T-helper 22 cell (primary cell): ENCODE measurements at places on chromosomes 13 and 19.

DNA sequence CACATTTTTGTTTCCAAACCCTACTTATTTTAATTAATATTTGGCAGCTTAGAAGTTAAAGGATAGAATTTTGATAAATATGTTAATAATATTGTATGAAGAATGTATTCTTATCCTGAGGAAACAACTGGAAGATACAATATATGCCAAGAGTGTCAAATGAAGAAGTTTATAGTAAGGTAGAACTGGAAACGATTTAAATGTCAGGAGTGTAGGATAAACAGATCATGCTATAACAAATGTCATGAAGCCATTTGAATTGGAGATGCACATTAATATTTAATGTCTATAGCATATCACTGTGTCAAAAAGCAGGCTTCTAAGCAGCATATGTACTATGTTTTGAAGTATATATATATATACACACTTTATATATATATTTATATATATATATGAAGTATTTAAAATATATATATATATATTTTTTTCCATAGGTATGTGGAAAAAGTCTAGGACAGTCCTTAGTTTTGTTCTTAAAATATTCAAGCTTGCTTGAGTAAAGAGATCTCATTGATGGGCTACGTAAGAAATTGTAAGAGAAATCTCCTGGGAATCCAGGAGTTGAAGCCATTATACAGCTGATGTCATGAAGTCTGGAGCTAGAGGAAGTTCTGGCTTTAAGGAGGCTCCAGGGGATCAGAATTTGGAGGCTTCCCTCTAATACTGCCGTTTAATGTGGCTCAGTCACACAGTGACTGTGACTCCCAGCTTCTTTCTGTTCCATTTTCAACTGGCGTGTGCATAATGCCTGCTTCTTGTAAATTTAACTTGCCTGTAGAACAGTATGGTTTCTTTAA is 79.9 kb upstream of the MYCBP2 start:
- DNase-seq: no peak

GRCh38 chr13:78597602-78597932 is 5.8 kb downstream of the POU4F1 start:
- no peak for DNase-seq

DNA sequence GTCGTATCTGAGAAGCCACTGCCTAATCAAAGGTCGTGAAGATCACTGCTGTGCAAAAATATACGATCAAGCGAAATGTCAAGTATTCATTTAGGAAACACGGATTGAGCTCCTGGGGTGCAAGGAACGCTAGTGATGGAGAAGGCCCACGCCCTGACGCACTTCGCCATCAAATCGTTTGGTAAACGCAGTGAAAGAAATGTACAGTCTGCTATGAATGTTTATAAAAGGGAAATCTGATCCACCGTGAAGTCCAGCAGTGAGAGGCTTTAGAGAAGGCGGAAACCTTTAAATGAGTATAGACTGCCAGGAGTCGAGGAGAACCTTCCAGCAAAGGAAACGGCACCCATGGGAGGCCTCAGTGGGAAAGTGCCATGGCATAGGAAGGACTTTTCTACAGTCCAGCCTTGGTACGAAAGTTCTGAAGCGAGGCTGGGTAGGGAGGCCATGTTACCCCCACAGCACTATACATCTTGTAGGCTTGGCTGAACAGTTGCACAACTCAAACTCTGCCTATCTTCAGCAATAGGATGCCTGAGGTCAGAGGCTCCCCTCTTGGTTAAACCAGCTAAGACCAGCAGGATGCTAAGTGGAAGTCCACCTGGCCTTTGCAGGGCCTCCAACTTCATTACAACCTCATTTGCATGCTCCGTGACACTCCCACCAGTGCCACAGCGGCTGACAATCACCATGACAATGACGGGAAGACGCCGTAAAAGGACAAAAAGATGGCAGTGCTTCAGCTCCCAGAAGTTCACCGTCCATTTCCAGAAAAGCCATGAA is 20.4 kb downstream of the PCID2 start:
- DNase-seq: no peak

DNA sequence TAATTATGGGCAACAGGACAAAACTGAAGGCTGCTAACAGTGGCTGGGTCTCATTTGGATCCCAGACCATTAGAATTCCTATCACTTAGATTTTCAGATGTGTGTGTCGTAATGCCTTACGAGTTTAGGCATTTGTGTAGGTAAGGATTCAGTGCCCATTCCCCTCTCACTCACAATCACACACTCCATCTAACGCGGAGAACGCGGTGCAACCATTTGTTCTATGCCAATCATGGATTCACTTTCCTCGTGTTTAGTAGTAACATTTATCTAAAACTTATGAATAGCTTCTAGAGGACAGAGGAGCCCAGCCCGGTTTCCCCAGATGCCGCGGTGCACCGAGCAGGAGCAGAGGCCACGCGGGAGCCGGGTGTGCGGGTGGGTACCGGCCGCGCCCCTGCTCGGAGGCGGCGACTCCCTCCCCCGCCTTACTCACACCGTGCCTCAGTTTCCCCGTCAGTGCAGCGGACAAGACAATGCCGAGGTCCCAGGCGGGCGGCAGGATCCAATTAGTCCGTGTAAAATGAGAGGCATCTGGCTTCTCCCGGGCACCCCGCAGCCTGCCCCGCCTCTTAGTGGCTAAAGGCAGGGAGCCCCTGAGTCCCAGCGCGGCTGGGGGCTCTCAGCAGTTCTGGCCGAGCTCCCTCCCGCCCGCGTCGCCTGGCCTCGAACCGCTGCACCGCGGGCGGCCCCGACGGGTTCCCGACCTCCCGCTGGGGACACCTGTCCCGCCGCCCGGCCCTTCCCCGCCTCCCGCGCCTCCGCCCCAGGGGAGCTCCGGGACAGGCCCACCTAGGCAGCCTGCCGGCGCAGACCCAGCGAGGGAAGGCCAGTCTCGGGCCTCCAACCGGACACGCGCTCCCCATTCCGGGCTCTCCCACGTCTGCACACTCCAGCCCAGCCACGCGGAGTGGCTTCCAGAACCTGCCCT is 5.9 kb upstream of the C1QTNF9B start:
- DNase-seq: no peak

DNA sequence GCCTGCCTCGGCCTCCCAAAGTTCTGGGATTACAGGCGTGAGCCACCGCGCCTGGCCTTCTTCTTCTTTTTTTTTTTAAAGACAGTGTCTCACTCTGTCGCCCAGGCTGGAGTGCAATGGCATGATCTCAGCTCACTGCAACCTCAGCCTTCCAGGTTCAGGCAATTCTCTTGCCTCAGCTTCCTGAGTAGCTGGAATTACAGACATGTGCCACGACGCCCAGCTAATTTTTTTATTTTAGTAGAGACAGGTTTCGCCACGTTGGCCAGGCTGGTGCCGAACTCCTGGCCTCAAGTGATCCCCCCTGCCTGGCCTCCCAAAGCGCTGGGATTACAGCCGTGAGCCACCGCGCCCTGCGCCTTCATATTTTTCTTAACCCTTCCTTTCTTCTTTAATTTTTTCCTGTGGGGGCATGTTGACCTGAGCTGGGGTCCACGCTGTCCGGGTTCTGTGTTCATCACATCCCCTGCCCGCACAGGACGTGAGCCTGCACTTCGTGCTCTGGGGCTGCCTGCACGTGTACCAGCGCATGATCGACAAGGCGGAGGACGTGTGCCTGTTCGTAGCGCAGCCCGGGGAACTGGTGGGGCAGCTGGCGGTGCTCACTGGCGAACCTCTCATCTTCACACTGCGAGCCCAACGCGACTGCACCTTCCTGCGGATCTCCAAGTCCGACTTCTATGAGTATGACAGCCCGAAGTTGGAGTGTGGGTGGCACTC is 14.1 kb downstream of the PNPLA6 start:
- DNase-seq: no peak
